T-helper 9 cell (primary cell): ENCODE measurements at places on chromosomes 16 and 17.

DNA sequence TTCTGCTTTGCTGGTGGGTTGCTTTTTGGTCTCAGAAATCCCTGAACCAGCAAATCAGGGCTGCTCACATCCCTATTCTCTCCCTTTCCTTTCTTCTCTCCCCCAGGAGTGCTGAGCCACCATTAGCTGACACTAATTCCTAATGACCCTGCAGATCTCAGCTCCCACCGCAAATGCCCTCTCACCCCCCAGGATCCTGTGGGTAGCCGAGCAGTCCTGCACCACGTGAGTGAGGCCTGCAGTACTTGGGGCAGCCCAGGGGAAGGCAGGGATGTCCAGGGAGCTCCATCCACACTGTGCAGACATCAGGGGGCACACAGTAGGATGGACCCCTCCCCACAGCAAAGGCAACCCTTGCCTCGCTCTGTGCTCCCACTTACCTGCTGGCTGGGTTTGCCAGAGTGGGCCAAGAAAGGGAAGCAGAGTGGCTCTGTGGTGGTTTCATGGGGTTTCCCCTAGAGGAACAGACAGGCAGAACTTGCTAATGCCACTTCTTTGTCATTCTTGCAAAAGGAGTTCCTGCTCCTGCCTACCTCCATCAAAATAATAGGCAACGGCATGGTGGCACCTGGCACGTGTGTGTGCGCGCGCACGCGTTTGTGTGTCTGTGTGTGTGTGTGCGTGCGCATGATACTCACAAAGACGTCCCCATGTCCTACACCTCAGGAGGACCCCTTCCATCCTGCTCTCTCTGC, 135.6 kb downstream of the GAS7 start:
- no peak for DNase-seq

DNA sequence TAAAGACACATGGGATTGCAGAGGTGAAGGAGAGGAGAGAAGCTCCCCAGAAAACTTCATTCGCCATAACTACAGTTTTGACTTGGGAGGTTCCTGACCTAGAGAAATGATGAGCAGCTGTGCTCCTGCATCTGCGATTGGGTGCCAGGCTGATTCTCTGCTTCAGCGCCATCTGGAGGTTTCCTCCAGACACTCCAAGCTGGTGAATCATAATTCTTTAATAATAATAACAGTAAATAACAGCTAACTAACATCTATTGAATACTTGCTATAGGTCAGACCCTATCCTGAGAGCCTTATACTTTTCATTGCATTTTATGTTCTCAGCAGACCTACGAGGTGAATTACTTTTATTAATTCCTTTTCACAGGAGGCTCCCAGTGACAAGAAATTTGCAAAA, 575.8 kb downstream of the TOX3 start:
- no peak for DNase-seq

DNA sequence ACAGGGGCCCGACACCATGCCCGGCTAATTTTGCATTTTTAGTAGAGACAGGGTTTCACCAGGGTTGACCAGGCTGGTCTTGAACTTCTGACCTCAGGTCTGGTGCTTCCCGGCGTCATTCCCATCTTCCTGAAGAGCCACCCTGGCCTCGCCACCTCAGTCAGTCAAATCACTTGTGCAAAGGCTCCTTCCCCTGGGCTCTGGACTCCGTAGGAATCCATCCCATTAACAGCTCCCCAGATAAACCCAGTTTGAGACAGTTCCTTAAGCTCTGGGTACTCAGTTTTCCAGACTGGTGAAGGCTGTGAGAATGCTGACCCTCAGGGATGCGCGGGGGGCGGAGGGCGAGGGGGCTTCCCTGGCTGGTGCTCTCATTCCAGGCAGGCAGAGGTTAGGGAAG, 39.5 kb downstream of the MRM1 start:
- DNase-seq, result no peak

- no peak for DNase-seq
These were observed 64.8 kb downstream of the CLEC16A start for GRCh38 chr16:11009027-11009755.

DNA sequence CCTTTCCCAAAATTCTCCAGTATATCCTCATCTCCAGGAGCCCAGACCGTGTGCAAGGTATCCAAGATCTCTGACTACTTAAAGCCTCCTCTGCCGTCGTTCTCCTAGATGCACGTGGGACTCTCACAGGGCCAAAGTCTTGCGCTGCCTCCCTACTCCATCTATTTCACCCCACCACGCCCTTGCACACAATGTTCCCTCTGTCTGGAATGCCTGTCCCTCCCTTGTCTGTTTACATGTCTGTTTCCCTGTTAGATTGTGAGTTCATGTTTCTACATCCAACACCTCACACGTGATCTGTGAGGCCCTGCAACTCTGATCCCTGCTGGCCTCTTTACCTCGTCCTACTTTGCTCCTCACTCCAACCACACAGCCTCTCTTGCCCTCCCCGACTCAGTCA, 4.9 kb upstream of the FZD2 start:
- DNase-seq, result no peak

GRCh38 chr17:81044764-81045589, 10.0 kb downstream of the BAIAP2 start:
- no peak for DNase-seq

DNA sequence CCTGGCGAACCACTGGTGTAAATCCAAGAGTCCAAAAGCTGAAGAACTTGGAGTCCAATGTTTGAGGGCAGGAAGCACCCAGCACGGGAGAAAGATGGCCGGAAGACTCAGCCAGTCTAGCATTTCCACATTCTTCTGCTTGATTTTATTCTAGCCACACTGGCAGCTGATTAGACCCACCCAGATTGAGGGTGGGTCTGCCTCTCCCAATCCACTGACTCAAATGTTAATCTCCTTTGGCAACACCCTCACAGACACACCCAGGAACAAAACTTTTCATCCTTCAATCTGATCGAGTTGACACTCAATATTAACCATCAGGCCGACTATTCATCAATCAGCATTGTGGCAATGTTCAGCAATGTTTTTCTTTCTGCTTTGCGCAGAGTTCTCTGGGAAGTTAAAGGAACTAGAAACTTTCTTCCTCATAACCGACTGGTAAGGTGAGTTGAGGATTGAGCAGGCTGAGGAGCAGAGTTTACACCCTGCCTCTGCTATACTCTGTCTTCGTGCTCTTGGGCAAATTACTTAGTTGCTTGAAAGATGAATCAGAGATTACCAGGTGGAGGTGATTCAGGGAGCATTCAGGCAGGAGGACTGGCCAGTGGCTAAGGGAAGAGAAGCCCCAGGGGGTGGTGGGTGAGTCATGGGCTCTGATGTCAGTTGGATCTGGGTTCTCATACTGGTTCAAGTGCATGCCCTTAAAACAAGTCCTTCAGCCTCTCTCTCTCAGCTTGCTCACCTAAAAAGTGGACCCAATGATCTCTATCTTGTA, 28.2 kb upstream of the BRD7 start:
- DNase-seq, result no peak

DNA sequence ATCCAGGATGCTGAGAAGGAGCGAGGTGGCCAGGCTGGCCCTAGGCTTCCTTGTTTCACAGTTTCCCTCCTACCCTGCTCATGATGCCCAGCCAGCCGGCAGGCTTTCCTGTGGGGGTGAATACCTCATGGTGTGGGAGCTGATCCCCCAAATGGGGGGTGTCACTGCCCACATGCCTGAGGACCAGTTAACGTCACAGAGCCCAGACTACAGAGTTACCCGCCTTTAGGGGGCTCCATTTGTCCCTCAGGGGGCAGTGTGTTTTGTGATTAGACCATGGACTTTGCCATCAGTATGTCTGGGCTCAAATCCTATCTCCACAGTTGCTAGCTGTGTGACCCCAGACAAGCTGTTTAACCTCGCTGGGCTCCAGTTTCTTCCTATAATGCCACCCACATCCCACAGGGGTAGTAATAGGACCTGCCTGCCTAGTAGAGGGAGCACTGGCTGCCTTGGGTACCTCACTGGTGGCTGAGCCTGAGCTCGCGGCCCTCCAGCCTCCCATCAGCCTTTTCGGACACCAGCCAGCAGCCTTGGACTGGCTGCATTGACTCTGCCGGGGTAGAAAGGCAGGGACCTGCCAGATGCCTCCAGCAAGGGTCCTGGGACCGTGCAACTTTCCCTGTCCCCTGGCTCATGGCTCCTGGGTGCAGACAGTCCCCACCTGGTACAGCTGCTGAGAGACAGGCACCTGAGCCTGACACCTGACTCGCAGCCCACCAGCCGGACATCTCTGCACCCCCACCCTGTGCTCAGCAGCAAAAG, 87.5 kb upstream of the GSE1 start:
- DNase-seq, result no peak
